Cerebellar nuclear complex (tissue), 1 donor: ENCODE measurements at places on chromosomes 6 and 20.

DNA sequence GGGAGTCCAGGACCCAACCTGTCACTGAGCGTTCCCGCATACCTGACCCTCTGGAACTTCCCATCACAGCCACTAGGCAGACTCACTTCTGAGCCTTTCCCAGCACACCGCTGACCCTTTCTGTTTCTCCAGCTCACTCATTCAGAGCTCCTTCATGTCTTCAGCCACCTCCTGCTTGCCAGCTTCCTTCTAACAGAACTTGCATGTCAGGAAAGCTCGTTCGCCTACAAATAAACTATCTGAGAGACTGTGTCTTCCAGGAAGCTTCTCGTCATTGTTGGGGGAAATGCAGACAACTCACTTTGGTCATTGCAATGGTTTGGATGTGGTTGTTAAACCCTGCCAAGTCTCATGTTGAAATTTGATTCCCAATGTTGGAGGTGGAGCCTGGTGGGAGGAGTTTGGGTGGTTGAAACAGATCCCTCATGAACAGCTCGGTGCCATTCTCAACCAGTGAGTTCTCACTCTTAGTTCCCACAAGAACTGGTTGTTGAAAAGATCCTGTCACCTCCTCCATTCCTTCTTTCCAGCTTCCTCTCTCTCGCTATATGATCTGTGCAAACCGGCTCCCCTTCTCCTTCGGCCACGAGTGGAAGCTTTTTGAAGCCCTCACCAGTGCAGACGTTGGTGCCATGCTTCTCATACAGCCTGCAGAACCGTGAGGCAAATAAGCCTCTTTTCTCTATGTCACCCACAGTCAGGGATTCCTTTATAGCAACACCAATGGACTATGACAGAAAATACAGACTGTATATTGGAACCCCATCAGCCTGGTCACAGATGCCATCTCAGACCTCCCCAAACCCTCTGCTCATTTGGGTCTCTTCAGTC lies 1.4 kb upstream of the MUC21 start:
- DNase-seq, result no peak

GRCh38 chr20:61848851-61849250 lies 216.8 kb downstream of the TAF4 start:
- no peak for DNase-seq

GRCh38 chr20:62254021-62254724 lies 15.9 kb downstream of the OSBPL2 start:
- no peak for DNase-seq

DNA sequence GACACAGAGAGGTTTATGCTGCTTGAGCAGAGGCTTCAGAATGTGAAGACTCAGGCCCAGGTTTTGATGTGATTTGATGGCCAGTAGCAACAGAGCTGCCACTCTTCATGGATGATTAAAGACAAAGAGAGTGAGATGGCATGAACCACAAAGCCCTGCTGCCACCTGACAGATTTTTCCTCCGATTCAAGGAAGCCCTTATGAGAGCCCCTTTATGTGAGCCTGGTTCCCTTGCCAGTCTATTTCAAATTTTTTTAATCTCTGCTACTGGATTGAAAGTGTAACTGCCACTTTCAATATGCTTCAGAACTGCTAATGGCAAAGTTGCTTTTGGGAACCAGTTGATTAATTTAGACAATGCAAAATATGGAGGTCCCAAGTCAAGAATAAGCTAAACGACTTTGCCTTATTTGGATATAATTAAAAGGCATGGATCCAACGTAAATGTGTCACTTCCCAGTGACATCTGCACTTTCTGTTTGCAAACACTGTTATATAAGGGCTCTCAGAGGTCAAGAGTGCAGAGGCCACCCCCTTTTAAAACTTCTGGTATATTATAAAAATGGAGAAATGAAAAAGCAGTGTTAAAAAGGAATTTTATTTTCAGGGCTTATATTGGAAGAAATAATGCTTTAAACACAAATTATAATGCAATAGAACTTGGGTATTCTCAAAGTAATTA lies 238.9 kb upstream of the FLRT3 start:
- DNase-seq, result no peak

- no peak for DNase-seq
Measured at GRCh38 chr20:57329608-57330221, at the start of gene SPO11. SPO11 (plus strand) TSS chr20:57329803; CDS start chr20:57329868, 65 bp downstream.

DNA sequence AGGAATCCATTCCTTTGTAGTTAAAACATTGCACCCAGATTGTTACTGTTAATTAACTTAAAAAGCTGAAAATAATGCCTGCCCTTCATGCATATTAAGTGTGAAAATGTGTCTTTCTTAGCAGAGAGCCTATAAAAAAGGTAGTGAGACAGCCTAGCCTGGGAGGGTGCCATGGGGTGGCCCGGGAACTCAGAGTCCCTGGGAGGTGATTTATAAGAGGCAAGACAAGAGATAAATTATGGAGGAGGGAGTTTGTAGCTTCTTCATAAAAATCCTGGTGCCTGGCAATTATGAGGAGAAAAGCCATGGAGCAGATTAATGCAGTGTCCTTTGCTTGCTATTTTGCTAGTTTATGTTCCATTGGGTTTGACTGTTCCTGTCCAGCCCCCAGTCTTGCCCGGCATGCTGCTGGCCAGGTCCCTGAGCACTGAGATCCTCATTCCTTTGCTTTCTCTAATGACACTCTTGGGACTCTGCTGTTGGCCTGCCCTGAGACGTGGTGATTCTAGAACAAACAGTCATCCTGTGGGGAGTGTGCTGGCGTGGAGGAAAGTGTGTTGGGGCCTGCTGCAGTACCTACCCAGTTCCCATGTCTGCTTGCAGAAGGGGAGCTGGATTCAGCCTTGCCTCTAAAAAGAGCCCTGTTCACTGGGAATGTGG lies 4.2 kb downstream of the MLN start:
- DNase-seq, result no peak

DNA sequence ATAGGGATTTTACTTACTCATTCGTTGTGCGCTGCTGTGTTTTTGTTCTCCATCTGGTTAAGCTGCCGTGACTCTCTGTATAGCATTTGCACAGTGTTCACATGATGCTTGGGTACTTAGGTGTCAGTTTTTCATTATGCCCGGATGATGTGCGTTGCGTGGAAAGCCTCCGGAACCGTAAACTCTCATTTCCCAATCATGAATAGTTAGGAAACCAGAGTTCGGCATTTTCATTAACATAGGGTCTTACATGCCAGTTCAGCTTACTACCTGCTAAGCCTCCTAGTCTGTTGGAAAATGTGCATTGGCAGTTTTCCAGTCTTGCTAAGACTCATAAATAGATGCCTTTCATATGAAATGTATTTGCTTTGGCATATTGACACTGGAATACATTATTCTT lies 483.4 kb upstream of the FLRT3 start:
- DNase-seq, result no peak
